Endothelial cell (in vitro differentiated cells): ENCODE measurements at places on chromosomes 1 and 21. TPM values are rescaled to one million over a fixed set of nuclear protein-coding genes. Genes with fewer than 3 reads are reported as not detected.

Gene GJA4
- total RNA-seq, result 347 TPM

Gene POGZ
- total RNA-seq, result 132 TPM

Gene BARHL2
- total RNA-seq, result not detected

Gene CRNN
- total RNA-seq, result not detected

Gene PTPRU
- total RNA-seq, result 19.0 TPM

Gene DYNLT5
- 57.9 TPM for total RNA-seq

Gene DHCR24
- 181 TPM for total RNA-seq

Gene ATXN7L2
- total RNA-seq, result 3.2 TPM

Gene TMPRSS15
- total RNA-seq, result not detected

DNA sequence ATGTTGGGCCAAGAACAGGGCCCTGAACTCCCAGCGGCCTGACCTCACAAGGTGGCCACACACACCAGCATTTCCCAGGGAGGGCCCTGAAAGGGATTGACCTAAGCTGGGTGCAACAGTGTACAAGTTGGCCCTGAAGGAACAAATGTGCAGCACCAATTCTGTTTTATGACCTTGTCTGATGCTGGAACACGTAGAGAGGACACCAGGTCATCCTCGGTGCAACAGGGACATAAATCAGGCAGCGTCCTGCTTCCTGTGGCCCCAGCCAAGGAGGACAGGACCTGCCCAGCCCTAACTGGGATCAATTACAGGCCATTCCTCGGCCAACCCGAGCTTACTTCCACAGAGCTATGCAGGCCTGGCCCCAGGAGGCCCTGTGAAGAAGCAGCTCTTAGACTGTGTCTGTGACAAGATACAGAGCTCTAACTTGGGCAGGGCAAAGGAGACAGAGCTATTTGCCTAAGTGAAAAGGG, 12.8 kb upstream of the PHC2 start:
- no peak for DNase-seq

GRCh38 chr1:116506132-116507004, 64.5 kb downstream of the CD58 start:
- no peak for DNase-seq

- DNase-seq, result no peak
Observed at GRCh38 chr1:164912290-164912689, 353.3 kb downstream of the PBX1 start.

DNA sequence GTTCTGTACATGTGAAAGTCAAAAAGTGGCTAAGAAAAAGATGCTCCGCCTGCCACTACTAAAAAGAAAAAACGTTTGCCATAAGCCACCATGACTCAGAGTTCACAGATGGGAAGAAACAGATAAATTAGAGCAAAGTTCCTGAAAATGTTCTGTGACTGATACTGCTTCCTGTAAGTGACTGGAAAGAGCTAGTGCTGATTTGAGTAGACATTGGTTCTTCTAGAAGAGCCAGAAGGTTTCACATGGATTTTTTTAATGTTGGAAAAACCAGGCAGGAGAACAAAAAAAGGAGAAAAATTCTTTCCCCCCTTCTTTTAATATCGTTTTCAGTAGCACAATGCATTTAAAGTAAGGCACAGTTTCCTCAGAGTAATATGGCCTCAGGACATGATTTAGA, 221.4 kb downstream of the HLX start:
- DNase-seq, result no peak

GRCh38 chr1:154608397-154609270, 648 bp upstream of the ADAR start:
- DNase-seq, result peak; percentile 38

DNA sequence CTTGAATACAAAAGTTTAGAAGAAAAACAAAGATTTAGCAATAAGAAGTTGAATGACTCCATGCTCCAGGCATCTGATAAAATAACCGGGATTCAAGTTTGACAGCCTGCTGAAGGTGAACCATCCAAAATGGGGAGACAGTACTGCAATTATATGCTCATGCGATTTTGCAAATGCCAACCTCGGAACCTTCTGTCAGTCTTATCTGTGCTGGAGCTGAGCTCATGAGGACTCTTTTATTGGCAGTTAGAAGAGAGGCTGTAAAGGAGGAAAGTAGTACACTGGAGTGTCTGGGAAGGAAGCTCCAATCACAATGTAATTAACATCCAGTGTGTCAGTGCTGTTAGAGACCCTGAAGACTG, 170.0 kb downstream of the GALNT2 start:
- DNase-seq, result no peak

DNA sequence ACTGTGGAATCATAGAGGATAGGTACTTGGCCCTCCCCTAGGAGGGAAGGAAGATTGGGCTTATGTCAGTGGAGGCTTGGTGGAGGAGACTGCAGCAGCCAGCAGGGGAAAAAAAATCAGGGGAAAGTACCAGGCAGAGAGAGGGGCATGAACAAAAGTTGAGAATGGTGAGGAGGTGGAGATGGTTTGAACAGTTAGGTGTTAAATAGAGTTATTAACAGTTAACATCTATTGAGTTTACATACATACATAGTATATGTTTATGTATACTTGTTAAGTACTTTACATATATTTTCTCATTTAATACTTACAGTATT, 136.5 kb upstream of the HNRNPU start:
- DNase-seq, result no peak

- DNase-seq, result no peak
Observed at GRCh38 chr1:54477153-54477561, 70.9 kb upstream of the ACOT11 start.

GRCh38 chr1:67850611-67851075, 17.4 kb upstream of the GNG12 start:
- DNase-seq, result no peak

- no peak for DNase-seq
Observed at GRCh38 chr21:26809745-26810144, 35.5 kb downstream of the ADAMTS1 start.

- no peak for DNase-seq
Observed at GRCh38 chr1:234705615-234706014, 95.6 kb upstream of the IRF2BP2 start.

DNA sequence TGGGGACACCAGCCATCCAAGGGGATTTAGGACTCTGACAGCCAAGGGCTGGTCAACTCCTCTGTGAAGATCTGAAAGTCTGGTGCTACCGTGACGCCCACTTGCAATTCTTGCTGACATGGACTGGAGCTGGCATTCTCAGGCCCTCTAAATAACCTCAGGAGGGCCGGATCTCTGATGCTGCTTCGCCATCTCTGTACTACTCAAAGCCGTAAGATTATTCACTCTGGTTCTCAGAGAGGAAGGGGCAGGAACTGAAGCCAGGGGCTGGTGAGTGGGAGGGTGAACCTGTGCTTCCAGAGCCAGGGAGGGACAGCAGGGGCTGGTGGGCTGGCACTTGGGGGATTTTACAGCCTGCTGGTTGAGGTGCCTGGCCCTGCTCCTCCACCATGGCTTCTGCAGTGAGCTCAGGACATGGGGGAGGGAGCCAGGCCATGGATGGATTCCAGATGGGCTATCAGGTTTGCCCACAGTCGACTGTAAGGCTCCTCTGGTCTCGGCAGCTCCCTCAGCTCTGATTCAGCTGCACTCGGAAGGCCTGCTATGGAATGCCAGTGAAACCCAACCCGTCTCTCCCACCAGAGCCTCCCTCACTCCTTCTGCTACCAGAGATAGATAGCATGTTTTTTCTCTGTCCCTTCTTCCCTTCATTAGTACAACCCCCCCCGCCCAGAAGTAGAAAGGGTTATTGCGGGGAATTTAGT, 84.5 kb downstream of the PLXNA2 start:
- no peak for DNase-seq

GRCh38 chr1:155379180-155379579, 58.5 kb downstream of the RUSC1 start:
- DNase-seq, result no peak

GRCh38 chr1:39657923-39658485, 13.9 kb downstream of the NT5C1A start:
- peak; percentile 73 for DNase-seq

DNA sequence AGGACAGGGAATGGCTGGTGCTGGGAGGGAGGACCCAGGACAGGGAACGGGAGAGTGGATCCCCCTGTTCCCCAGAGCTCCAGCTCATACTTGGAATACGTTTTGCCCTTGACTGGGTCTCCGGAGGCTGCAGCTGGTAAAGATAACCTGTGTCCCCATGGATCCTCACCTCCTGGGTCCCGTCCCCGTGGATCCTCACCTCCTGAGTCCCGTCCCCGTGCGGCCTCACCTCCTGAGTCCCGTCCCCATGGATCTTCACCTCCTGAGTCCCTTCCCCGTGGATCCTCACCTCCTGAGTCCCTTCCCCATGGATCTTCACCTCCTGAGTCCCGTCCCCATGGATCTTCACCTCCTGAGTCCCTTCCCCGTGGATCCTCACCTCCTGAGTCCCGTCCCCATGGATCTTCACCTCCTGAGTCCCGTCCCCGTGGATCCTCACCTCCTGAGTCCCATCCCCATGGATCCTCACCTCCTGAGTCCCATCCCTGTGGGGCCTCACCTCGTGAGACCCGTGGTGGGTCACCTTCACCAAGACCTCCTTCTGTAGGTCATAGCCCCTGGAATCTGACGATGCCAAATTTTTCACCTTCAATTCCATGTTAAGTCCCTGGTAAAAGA, 61.4 kb downstream of the SCCPDH start:
- DNase-seq, result no peak

- DNase-seq, result no peak
Observed at GRCh38 chr1:6912518-6912917, 127.3 kb downstream of the CAMTA1 start.

DNA sequence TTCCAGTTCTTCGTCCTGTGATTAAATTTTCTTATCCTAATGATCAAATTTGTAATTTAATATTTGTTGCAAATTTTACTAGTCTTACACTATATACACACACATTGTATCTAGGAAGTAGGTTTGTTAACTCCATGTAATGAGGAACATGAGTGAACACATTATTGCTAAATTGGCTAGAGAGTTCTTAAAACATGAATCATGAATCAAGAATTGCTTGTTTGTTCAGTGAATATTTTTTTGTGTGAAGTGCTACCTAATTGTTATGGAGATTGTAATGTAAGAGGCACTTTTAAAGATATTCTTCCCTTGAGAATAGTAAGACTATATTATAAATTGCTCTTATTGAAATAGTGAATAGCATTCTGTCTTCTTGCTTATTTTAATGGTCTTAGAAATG, 4.6 kb downstream of the GPSM2 start:
- no peak for DNase-seq

DNA sequence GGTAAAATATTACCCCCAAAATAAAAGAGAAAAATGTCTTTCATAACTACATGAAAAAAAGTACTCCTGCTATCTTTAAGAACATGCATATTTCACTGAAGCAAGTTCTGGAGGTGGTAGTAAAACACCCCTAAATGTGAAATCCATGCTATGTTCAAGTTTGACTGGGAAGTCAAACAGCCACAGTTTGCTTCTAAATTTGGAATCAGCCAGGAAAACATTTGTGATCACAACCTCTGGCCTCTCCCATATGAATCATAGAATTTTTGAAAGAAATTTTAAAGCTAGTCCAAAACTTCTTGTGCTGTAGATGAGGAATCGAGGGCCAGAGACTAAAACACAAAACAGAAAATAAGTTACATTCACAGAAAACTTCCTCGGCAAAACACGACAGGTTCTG, 6.6 kb downstream of the SORT1 start:
- DNase-seq, result no peak

DNA sequence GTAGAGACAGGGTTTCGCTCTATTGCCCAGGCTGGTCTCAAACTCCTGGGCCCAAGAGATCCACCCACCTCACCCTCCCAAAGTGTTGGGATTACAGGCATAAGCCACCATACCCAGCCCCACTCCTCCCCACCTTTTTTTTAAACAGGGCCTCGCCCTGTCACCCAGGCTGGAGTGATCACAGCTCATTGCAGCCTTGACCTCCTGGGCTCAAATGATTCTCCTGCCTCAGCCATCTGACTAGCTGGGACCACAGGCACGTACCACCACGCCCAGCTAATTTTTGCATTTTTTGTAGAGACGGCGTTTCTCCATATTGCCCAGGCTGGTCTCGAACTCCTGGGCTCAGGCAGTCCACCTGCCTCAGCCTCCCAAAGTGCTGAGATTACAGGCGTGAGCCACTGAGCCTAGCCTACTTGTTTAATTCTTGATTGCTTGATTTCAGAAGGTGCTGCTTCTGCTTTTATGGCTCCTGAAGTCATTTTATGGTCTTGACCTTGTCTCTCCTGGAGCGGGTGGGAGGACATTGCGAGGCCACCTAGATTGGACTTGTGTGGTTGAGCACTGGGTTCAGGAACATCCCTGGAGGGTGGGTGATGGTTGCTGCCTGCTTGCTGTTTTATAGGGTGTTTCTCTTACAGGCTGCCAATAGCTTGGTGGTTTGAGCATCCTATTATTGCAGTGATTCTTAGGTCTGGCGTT, 81.9 kb downstream of the GALNT2 start:
- no peak for DNase-seq

DNA sequence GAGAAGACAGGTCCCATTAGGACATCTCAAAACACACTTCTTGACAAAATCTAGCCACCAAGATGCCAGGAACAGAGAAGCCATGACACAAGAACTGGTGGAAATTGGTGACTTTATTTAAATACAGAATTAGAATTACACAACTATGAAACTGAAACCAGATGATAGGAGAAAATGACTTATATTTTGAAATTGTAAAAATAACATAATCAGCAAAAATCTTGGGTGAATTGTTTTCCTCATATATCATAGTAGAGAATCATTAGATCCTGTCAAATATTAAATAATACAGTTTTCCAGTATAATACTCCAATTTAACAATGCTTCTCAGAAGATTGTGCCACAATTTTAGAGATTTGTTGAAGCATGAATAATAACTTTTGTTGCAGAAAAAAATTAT, 81.5 kb upstream of the MROH9 start:
- no peak for DNase-seq

GRCh38 chr1:107771377-107771776, 193.6 kb downstream of the VAV3 start:
- no peak for DNase-seq

- DNase-seq, result no peak
Observed at GRCh38 chr1:71908303-71908702, 374.0 kb downstream of the NEGR1 start.

DNA sequence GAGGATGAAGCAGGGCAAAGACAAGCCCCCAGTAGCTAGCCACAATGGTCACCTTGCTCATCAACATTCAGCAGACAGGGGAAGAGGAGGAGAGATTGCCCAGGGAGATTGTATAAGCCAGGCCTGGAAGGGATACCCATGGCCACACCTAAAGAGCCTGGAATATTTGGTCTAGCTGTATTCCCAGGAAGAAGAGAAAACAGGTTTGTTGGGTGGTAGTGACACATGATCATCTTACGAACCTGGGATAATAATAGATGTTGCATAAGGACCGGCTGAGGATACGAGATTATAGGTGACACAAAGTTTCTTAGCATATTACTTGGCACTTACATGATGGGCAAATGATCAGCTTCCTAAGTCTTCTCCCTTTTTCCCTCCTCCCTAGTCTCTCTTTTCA, 95.9 kb downstream of the HHIPL2 start:
- no peak for DNase-seq

DNA sequence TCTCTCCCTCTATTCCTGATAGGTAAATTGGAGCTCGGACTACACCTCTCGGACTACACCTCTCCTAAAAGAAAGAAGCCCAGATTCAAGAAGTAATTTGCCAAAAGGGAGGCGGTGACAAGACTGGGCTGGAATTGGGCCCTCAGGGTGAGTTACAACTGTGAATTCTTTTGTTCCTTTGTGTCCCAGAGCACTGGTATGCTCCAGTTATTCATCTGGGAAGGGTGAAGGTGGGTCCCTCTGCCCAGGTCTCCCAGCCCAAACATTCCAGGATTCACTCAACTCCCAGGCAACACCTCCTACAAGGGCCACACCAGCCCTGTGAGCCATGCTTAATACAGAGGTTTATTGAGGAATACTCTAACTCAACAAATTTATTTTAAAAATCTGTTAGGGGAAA, 69.2 kb downstream of the LMX1A start:
- no peak for DNase-seq

- no peak for DNase-seq
Observed at GRCh38 chr1:59481881-59482505, 185.1 kb downstream of the FGGY start.
